Activated naive CD4-positive, alpha-beta T cell treated with anti-CD3 and anti-CD28 coated beads, Interleukin-2, amount 50 U/mL, for 72 hours (primary cell): ENCODE measurements at places on chromosomes 5 and 9.

- no peak for DNase-seq
Measured at GRCh38 chr5:140595538-140596300, 31.1 kb downstream of the SLC35A4 start.

- DNase-seq: no peak
Measured at GRCh38 chr5:11007269-11007870, 246.3 kb upstream of the DAP start.

GRCh38 chr5:41371738-41372137, 138.7 kb downstream of the PLCXD3 start:
- no peak for DNase-seq

DNA sequence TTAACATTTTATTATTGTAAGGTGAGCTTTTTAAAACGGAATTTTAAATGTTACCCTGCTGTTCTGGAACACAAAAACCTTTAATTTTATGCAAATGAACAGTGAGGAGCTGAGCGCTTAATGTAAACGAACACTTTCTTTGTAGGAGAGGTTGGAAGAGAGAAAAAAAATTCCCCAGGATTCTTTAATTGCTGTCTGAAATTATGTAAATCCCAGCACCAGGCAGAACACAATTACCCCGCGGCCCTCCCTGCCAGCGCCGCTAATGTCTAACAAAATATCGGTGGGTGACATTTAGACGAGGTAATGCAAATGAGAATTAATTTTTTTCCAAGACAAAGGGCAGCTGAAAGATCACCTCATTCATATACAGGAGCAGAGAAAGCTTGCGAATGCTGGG, 143.4 kb upstream of the MVB12B start:
- DNase-seq: no peak

DNA sequence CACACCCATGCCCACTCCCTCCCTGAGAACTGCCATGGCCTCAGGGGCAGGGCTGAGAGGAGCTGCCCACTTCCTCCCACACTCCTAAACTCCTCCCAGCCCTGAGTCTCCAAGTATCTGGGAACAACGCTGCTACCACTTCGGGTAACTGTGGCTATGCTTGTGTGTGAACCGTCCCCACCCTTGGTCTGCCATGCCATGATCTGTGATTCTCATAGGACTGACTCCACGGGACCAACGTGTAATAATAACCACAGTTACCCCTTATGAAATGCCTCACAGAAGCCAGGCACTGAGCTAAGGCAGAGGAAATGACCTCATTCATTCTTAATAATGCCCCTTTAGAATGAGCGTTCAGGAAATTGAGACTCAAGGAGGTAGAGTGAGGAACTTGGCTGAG, 103.9 kb upstream of the SMIM23 start:
- DNase-seq: no peak

DNA sequence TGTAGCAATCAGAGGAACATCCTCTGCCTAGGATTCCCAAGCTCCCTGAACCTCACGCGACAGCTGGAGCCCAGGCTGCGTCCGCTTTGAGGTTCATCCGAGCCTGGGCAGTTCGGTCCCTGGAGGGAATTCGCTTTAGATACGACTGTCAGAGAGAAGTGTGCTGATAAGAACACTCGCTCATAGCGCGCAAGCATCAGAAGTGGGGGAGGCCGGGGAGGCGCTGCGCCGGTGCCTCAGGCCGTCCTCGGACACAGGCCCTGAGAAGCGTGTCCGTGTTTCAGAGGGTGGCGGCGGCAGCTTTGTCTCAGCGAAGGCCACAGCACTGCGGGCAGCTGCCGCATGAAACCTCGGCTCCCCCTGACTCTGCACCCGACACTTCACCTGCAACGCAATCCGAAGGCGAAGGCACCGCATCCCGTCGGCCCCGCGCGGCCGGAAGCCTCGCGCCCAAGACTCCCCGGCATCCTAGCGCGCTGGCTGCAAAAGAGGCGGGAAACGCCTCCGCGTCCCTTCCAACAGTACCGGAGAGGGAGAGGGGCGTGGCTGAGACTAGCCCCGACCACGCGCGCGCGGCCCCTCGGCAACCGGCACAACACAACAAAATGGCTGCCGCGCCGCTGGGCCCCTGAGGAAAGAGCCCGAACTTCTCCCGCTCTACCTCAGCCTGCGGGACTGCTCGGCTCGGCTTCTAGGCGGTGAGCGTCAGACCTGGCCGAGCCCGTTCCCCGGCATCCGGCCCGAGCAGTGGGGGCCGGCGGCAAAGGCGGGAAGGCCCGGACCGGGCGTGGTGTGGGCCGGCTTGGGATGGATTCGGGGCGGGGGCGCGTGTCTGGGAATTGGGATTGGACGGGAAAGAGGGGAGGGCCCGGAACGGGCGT, at the start of gene CNTRL:
CNTRL (plus strand) TSS at position 586 of the 881 bp plus-strand sequence. CDS start 13,372 bp downstream, outside the sequence.
- DNase-seq: peak; percentile 94

DNA sequence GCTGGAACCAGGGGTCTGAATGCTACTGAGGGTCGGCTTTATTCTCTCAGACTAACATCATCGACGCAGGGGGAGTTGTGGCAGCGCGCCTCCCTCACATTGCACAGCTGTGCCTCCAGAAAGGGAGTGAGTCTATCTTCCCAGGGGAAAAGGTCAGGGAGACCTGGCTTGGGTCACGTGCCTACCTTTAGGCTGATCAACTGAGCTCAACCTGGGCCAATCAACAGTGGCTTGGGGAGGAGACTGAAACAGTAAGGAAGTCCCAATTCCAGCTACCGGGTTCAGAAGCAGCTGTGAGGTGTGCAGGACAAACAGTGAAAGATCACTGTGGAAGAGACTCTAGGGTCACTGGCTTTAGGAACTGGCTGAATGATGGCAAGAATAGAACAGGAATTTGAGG, 14.3 kb downstream of the SNX30 start:
- DNase-seq: no peak

DNA sequence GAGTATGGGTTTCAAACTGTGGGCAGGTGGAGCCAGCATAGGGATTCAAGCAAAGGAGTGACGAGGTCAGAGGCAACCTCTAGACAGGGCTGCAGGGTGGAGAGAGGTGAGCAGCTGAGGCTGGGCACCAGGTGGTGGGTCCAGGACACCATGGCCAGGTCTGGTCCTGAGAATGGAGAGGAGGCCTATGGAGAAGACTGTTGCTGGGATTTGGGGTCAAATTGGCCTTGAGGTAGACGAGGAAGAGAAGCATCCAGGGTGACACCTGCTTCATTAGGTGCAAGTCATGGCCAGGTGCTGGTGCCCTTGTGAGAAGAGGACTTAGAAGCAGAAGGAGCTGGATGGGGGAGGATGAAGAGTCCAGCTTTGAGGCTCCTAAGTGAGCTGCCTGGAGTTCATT, 99.6 kb downstream of the NSG2 start:
- DNase-seq: no peak

DNA sequence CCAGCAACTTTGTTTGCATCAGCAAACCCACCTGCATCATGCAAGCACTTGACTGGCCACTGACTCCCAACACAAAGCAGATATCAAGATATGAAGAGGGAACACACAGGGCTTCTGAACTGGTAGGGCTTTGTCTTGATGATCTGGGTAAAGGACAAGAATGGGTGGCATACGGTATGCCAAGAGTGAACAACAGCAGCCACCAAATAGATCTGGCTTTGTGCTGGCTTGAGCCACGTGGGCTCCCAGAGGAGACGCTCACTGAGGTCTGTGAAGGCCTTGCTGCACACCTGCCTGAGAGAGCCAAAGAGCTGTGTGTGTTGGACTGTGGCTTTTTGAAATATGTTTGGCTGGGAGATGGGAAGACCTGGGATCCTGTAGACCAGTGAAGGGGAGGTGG, 43.5 kb downstream of the FGF1 start:
- DNase-seq: no peak

- no peak for DNase-seq
Measured at GRCh38 chr9:106784076-106784475, 78.9 kb upstream of the ZNF462 start.

GRCh38 chr5:152641970-152642805, 237.1 kb upstream of the NMUR2 start:
- DNase-seq: no peak

- DNase-seq: no peak
Measured at GRCh38 chr5:41763081-41763480, 107.1 kb downstream of the OXCT1 start.

DNA sequence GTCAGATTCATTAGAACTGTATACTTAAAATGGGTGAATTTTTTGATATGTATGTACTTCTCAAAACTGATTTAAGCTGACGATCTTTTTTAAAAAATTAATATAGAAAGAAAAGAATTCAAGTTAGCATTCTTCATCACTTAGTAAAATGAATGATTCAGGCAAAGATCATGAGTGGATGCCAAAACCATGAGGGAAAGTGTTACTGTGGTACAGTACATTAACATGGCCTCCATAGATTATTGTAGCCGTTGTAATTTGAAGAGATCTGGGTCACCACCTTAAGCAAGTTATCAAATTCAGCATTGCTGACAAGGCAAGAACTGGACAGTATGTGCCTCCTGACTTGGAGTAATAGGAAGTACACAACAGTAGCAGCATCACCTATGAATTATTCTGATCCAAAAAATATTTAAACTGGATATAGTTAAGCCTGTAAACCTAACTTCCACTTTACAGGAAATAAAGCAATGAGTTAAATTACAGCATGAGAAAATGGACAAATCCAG, 29.7 kb downstream of the C9orf85 start:
- DNase-seq: no peak

GRCh38 chr5:1111727-1112289, at the start of gene SLC12A7:
SLC12A7 (minus strand) TSS chr5:1112063; CDS start chr5:1111991, 72 bp downstream.
- DNase-seq: peak; percentile 72

GRCh38 chr5:159943326-159943725, 27.0 kb downstream of the ADRA1B start:
- no peak for DNase-seq

GRCh38 chr5:9957214-9957613, 292.5 kb downstream of the ATPSCKMT start:
- DNase-seq: no peak

- no peak for DNase-seq
Measured at GRCh38 chr5:114367029-114367428, 5.2 kb downstream of the KCNN2 start.

DNA sequence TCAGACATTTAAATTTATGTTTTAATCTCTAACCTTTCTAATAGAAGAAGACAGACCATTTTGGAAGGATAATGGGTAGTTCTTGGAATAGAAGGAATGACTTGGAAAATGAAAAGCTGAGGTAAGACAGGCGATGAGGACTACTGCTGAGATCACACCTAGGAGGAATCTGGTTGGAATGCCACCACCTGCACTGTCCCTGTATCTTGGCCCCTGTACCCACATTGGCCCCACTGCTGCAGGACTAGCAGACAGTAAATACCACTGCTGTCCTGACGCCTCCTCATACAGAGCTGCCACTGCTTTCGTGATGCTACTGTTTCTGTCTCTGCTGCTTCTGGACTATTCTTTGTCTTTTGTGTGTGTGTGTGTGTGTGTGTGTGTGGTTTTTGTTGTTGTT, 359.8 kb downstream of the TMEM232 start:
- DNase-seq: no peak

GRCh38 chr5:31993165-31993961, 180.8 kb downstream of the GOLPH3 start:
- DNase-seq: no peak

GRCh38 chr9:130962418-130963316, 23.6 kb upstream of the FIBCD1 start:
- no peak for DNase-seq

- DNase-seq: no peak
Measured at GRCh38 chr9:116212986-116213692, 59.5 kb downstream of the PAPPA start.

DNA sequence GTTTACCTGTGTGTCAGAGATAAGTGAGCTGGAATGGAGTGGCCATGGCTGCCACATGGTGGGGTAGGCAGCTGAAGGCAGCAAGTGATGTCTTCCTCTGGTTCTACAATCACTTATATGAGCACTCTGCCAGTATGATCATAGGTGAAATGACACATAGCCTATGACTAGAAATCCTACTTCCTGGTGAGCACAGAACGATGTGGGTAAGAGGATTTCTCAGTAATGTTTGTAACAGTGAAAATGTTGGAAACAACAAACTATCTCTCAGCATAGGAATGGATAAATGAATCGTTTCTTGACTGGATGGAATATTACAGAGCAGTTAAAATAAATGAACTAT, 187.0 kb upstream of the S1PR3 start:
- DNase-seq: no peak

DNA sequence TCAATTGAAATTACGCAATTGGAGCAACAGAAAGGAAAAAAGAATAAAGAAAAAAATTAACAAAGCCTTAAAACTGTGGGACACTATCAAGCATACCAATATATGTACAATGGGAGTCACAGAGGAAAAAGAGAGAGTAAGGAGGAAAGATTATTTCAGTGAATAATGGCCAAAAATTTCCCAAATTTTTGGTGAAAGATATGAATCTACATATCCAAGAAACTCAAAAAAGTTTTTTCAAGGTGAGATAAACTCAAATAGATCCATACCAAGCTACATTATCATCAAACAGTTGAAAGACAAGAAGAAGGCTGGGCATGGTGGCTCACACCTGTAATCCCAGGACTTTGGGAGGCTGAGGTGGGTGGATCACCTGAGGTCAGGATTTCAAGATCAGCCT, 8.8 kb upstream of the BRD3 start:
- DNase-seq: no peak

GRCh38 chr5:146862641-146863040, 15.9 kb downstream of the PPP2R2B start:
- no peak for DNase-seq

GRCh38 chr5:59267033-59267432, 626.5 kb downstream of the PDE4D start:
- no peak for DNase-seq

GRCh38 chr9:109590966-109591365, 92.9 kb upstream of the PTPN3 start:
- no peak for DNase-seq

DNA sequence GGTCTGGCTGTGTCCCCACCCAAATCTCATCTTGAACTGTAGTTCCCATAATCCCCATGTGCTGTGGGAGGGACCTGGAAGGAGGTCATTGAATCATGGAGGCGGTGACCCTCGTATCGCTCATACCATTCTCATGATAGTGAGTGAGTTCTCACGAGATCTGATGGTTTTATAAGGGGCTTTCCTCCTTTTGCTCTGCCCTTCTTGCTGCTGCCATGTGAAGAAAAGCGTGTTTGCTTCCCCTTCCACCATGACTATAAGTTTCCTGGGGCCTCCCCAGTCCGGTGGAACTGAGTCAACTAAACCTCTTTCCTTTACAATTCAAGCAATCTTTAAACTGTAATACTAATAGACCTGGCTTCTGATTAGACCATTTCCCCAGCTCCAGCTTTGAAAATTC, 92.2 kb upstream of the SARDH start:
- no peak for DNase-seq

DNA sequence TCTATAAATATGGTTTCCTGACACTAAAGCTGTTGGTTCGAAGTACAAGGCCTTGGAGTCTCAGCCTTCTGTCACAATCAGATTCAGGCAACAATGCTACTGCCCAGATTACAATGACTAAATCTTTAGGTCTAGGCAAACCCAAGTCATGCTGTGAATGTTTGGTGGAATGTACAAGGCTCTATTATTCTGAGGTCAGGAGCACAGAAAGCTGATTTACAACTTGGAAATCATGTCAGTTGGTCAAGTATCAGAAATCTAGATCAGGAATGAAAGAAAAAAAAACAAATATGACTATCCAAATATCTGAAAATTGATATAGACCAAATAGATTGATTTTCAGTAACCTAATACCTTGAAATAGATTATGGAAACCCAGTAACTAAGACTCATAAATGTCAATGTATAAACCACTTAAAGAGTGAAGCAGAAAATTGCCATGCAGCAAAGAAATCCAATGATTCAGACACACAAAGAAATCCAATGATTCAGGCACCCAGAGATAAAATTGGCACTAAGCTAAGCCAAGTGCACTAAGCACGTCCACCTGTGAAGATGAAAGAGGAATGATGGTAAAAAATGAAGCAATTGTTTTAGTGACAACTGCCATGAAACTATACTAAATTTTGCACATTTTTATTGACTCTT, 588.0 kb upstream of the TUSC1 start:
- no peak for DNase-seq
